B cell (primary cell): ENCODE measurements at places on chromosomes 2 and 18.

- peak; percentile 31 for DNase-seq
These were observed 16.3 kb downstream of the FOSL2 start for GRCh38 chr2:28408764-28409599.

- no peak for DNase-seq
These were observed 168.4 kb downstream of the LOXHD1 start for GRCh38 chr18:46488471-46489213.

GRCh38 chr2:140085674-140086073 lies 1305.5 kb upstream of the NXPH2 start:
- DNase-seq, result no peak

GRCh38 chr2:57726294-57726693 lies 320.3 kb upstream of the VRK2 start:
- no peak for DNase-seq

DNA sequence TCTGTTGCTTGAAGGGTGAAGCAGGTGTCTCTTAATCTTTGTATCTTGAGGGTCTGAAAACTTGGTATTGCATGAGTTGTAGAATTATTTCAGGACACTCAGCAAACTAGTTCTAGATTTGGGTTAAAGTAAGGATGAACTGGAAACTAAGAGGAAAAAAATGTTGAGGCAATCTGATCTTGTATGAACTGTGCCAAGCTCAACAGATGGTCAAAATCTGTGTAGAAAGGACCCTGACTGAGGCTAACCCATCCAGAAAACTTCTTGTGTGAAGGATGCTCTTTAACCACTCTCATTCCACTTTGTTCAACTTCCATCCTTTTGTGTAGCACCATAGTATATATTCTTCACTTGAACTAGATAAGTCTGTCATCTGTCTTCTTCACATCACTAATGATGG lies 861.7 kb downstream of the SLC4A3 start:
- no peak for DNase-seq

GRCh38 chr2:234986390-234986789 lies 34.6 kb downstream of the SH3BP4 start:
- DNase-seq, result no peak

GRCh38 chr2:74372674-74373073 lies 7.4 kb downstream of the DCTN1 start:
- no peak for DNase-seq

- no peak for DNase-seq
These were observed 15.2 kb downstream of the UGT1A10 start for GRCh38 chr2:233651430-233651829.

- DNase-seq, result no peak
These were observed 67.0 kb downstream of the NCAPH start for GRCh38 chr2:96402591-96402990.
